ENCODE measurements at places on chromosomes 7 and 10.

DNA sequence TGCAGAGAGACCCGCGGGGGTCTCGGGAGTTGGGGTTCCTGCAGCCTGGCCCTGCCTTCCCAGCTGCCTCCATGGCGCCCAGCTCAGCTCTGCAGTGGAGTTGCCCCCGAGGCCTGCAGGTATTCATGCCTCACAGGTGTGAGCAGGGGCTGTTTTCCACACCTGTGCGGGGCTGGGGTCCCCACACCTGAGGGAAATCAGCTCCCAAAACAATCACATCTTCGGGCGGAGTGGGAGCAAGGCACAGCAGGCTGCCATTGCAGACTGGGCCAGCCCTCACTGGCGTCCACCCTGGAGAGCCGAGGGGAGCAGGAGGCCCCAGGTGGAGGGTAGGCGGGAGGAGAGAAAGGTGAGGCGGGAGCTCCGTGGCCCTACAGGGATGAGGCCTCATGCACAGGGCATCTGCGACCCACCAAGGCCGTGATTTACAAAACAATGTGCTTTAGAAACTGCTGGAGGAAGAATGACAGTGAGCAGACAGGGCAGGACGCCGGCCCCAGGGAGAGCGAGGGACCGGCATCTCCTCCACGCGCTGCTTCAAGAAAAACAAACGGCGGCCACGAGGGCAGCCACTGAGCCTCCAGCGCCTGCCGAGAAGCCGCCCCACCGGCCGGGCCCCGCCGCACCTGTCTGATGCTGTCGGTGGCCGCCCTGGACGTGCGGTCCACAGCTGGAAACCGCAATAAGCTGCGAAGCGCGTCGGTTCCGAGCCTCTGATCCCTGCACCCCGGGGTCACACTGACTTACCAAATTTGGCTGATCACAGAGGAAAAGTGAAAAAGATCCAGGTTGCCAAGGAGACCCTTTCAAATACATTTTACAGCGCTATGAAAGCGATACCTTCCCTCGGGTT is 53.0 kb upstream of the PDGFA start:
- H3K36me3 ChIP-seq, result peaks cover 14% of the 10 kb centered on the region
- no peak for DNase-seq
- no peak overlapping the region for H3K27ac ChIP-seq
- no peaks in the 10 kb centered on the region for H3K27me3 ChIP-seq

- no peak overlapping the region for H3K4me3 ChIP-seq
- DNase-seq, result no peak
- H3K4me1 ChIP-seq, result no peaks in the 10 kb centered on the region
- H3K27me3 ChIP-seq, result no peaks in the 10 kb centered on the region
- no peak overlapping the region for H3K27ac ChIP-seq
Observed at GRCh38 chr7:50431316-50431715, 18.8 kb downstream of the FIGNL1 start.

DNA sequence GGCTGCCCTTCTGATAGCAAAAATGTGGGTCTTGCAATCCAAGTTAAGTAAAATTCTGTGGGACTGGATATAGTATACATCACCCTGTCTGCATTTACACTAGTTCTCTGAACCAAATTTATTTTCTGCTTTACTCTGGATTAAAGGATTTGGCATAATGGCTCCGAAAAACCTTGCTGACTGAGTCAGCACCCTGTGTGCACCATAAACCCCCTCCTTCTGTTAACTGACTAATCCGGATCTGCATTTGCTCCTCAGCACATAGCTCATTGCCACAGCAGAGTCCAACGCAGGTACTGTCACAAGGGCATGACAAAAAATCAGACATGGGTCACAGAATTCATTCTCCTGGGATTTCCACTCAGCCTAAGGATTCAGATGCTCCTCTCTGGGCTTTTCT is 1.3 kb downstream of the OR2A5 start:
- H3K27me3 ChIP-seq, result no peaks in the 10 kb centered on the region
- H3K4me1 ChIP-seq, result no peaks in the 10 kb centered on the region
- H3K36me3 ChIP-seq, result no peaks in the 10 kb centered on the region

- peaks cover 14% of the 10 kb centered on the region for H3K27me3 ChIP-seq
- H3K36me3 ChIP-seq, result no peaks in the 10 kb centered on the region
- H3K4me3 ChIP-seq, result no peak overlapping the region
- DNase-seq, result no peak
Observed at GRCh38 chr10:114349522-114350215, 54.6 kb downstream of the AFAP1L2 start.

GRCh38 chr10:95881316-95881715 is 26.5 kb upstream of the CC2D2B start:
- H3K27ac ChIP-seq, result no peak overlapping the region
- no peaks in the 10 kb centered on the region for H3K4me1 ChIP-seq
- no peaks in the 10 kb centered on the region for H3K27me3 ChIP-seq
- H3K4me3 ChIP-seq, result no peak overlapping the region
- DNase-seq, result no peak
- no peaks in the 10 kb centered on the region for H3K36me3 ChIP-seq

DNA sequence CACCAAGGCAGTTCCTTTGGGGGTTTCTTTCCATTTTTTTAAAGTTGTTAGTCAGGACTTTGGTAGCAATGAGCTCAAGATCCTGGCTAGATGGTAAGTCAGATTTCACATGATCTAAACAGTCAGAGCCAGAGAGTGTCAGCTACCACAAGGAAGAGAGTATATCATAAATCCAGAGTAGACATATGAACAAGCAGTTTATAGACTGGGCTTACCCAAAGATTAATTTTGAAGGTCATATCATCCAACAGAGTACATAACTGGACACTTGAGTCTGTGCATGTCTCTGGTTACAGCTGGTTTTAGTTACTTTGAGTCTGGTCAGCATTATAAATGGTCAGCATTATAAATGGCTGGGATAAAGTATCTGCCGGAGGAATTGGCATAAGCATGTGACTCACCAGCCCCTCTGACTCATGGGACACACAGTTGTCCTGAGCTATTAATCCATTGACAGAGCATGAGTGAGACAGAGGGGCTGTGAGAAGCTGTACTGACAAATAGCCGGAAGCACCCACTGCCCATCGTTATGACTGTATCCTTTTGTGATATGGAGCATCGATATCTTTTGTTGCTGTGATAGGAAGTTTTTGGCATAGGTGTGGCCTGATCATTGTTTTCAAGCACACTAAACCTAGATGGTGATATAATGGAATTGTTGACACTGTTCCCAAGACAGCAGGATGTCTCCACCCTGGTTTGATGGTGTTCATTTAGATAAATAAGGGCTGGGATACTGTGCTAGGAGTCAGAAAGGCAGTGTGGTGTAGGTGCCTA is 19.3 kb downstream of the PPP1R3C start:
- no peak for DNase-seq
- no peak overlapping the region for H3K4me3 ChIP-seq
- H3K27ac ChIP-seq, result no peak overlapping the region
- no peaks in the 10 kb centered on the region for H3K36me3 ChIP-seq

DNA sequence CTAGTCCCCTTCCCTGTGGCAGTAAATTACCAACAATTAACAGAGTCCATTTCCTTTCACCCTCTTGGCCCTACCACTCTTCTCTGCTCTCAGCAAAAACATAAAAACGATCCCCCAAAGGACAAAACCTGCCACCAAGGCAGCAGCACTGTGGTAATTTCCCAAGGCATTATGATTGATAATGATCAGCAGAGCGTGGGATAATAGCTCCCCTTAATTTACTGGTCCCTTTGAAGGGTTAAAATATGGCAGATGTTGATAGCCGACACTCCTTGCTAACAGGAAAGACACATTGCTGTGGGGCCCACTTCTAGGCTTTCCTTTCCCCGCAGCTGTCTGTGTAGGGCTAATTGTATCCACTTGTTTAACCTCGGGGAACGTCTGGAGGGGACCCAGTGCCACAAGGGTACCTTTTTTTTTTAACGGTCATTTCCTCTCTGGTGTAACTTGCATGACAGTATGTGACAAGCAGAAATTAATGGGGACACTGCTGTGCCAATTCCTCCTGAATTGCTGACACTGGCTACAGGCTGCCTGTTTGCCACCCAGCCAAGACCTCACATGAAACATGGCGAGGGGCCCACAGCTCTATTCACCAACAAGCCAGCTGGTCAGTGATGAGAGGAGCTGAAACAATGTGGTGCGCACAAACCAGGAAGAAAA is 81.3 kb downstream of the CDK6 start:
- no peak overlapping the region for H3K27ac ChIP-seq
- no peak for DNase-seq
- no peaks in the 10 kb centered on the region for H3K4me1 ChIP-seq
- H3K36me3 ChIP-seq, result peaks cover 5% of the 10 kb centered on the region
- H3K4me3 ChIP-seq, result no peak overlapping the region

DNA sequence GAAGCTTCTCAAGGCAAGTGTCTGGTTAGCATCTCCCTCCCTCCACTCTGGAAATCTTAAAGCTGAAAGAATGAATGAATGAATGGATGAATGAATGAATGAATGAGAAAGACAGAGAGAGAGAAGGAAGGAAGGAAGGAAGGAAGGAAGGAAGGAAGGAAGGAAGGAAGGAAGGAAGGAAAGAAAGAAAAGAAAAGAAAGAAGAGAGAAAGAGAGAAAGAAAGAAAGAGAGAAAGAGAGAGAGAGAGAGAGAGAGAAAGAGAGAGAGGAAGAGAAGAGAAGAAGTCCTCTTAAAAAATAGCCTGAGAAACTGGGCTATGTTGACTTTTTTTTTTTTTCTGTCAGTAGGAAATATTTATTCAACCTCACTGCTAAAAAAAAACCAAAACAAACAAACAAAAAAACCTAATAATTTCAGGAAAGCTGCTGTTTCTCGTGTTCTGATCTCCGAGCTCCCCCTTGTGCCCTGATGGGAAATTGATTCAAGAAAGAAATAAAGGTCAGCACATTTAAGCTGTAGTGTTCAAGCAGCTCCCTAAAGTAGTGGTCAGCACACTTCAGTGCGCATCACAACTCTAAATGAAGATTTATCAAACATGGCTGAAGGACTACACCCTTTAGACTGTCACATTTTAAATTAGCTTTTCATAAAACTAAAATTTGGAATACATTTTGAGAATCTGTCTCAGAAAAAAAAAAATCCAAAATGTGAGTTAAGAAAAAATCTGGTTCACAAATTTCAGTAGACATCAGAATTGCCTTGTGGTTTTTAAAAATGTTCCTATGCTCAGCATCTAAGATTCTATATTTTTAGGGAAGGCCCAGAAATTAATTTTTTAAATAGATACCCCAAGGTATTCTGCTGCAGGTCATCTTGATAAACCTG is 154.3 kb downstream of the ELAPOR2 start:
- H3K4me3 ChIP-seq, result no peak overlapping the region
- DNase-seq, result no peak
- no peak overlapping the region for H3K27ac ChIP-seq
- no peaks in the 10 kb centered on the region for H3K27me3 ChIP-seq
- no peaks in the 10 kb centered on the region for H3K36me3 ChIP-seq
- H3K4me1 ChIP-seq, result no peaks in the 10 kb centered on the region

DNA sequence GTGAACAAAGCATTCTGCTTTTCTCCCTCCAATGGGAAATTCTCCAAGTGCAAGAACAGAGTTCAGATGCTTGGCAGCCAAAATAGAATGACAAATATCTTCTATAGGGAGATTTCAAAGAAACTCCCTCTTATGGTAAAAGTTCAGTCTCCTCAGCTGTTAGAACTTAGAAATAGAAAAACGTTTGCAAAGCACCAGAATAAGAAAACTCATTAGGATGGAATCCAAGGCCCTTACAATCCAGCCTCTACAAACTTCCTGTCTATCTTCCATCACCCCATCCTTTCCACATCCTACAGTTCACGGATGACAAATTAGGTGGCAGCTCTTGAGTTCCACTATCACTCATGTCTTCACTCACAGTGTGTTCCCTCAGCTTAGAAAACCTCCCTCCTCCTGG is 25.7 kb downstream of the FAM13C start:
- H3K27me3 ChIP-seq, result no peaks in the 10 kb centered on the region
- no peak overlapping the region for H3K27ac ChIP-seq
- DNase-seq, result no peak

DNA sequence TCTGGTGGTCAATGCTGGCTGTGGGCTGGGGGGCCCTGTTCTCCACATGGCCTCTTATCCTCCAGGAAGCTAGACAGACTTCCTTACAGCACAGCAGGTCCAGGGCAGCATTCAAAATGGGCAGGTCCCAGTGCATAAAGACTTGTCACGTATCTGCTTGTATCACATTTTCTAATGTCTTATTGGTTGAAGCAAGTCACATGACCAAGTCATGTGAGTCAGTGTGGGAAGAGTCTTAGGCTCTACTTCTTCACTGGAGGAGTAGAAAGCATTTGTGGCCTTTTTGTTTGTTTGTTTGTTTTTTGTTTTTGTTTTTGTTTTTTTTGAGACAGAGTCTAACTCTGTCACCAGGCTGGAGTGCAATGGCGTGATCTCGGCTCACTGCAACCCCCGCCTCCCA is 104.7 kb downstream of the COL13A1 start:
- no peak overlapping the region for H3K27ac ChIP-seq
- no peaks in the 10 kb centered on the region for H3K36me3 ChIP-seq
- no peak overlapping the region for H3K4me3 ChIP-seq
- peaks cover 10% of the 10 kb centered on the region for H3K27me3 ChIP-seq
- DNase-seq, result no peak

- H3K27ac ChIP-seq, result no peak overlapping the region
- DNase-seq, result no peak
- H3K4me1 ChIP-seq, result no peaks in the 10 kb centered on the region
- H3K36me3 ChIP-seq, result no peaks in the 10 kb centered on the region
- no peak overlapping the region for H3K4me3 ChIP-seq
Observed at GRCh38 chr10:106534441-106534840, 630.1 kb downstream of the SORCS1 start.

GRCh38 chr7:29372351-29373090 is 177.9 kb downstream of the CHN2 start:
- H3K27ac ChIP-seq, result no peak overlapping the region
- H3K4me3 ChIP-seq, result no peak overlapping the region
- DNase-seq, result no peak
- no peaks in the 10 kb centered on the region for H3K36me3 ChIP-seq
- no peaks in the 10 kb centered on the region for H3K4me1 ChIP-seq

DNA sequence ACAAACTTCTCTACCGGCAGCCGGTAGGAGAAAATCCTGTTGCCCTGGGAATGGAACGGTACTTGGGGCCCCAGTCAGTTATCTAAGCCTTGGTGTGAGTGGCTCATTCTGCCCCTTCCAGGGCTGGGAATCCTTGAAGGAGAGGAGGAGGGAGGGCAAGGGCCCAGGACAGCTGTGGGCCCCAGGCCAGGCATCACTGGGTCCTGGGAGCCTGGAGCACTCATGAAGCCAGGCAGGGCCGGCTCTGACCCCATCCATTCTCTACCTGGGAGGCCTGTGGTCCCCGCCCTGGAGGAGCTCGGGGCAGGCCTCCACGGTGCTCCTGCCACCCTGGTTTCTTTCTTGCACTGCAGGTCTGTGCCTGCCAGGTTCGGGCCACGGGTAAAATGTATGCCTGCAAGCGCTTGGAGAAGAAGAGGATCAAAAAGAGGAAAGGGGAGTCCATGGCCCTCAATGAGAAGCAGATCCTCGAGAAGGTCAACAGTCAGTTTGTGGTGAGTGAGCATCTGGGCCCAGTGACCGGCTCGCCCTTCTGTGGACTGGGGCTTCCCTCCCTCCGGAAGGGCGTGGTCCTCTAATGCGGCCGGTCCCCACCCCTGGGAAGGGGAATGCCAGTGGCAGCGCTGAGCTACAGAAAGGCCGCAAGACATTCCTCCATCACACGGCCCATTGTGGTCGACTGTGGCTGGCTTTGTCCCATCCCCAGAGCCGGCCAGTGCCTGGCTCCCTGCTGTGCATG is 111.3 kb downstream of the RGS10 start:
- H3K4me1 ChIP-seq, result peaks cover 15% of the 10 kb centered on the region
- H3K27ac ChIP-seq, result no peak overlapping the region

- no peak overlapping the region for H3K27ac ChIP-seq
- H3K4me1 ChIP-seq, result no peaks in the 10 kb centered on the region
- no peak overlapping the region for H3K4me3 ChIP-seq
- DNase-seq, result no peak
- no peaks in the 10 kb centered on the region for H3K27me3 ChIP-seq
Observed at GRCh38 chr10:58631715-58632114, 119.0 kb downstream of the BICC1 start.

All from T-cell (primary cell).